Endodermal cell (in vitro differentiated cells): ENCODE measurements at places on chromosomes 7 and 10. TPM values are rescaled to one million over a fixed set of nuclear protein-coding genes. Genes with fewer than 3 reads are reported as not detected.
A peak's percentile ranks its signal among the peaks of the same experiment; 100 is the strongest.

DNA sequence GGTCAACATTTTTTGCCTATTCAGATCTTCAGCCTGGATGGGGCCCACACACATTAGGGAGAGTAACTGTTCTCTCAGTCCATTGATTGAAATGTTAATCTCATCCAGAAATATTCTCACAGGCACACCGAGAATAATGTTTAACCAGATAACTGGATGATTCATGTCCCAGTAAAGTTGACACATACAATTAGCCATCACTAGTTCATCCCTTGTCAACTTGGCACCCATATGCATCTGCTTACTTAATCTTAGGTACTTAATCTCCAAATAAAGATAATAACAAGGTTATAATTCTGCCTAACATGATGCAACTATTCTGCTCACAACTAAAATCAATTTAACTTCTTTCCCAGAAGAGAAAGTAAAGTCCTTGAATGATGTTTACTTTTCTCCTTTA is 502.6 kb downstream of the ADRA2A start:
- no peak overlapping the region for H3K27ac ChIP-seq
- H3K27me3 ChIP-seq: peaks cover 7% of the 10 kb centered on the region
- H3K4me1 ChIP-seq: no peaks in the 10 kb centered on the region

DNA sequence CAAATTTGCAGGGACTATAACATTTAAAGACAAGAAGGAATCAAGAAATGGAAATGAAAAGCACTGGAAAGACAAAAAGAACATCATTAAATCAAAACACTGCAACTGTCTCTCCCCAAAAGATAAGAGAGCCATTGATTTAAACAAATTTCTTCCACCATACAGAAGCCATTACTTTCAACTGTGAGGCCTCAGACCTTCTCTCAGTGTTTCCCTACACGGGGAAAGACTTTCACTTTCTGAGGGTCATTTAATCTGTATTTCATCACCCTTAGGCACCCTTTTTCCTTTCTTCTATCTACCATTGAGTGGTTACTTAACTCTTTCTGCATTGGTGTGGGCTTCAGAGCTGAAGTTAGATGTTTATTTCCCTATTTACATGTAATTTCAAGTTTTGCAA is 47.5 kb downstream of the CCDC172 start:
- no peaks in the 10 kb centered on the region for H3K27me3 ChIP-seq
- no peak overlapping the region for H3K4me3 ChIP-seq
- no peak overlapping the region for H3K27ac ChIP-seq
- H3K36me3 ChIP-seq: no peaks in the 10 kb centered on the region
- H3K4me1 ChIP-seq: no peaks in the 10 kb centered on the region

GRCh38 chr7:77409005-77409738 is 7.0 kb downstream of the GSAP start:
- H3K4me1 ChIP-seq: peaks cover 5% of the 10 kb centered on the region
- H3K27me3 ChIP-seq: peaks cover 7% of the 10 kb centered on the region
- H3K4me3 ChIP-seq: no peak overlapping the region
- H3K36me3 ChIP-seq: no peaks in the 10 kb centered on the region
- no peak for DNase-seq

DNA sequence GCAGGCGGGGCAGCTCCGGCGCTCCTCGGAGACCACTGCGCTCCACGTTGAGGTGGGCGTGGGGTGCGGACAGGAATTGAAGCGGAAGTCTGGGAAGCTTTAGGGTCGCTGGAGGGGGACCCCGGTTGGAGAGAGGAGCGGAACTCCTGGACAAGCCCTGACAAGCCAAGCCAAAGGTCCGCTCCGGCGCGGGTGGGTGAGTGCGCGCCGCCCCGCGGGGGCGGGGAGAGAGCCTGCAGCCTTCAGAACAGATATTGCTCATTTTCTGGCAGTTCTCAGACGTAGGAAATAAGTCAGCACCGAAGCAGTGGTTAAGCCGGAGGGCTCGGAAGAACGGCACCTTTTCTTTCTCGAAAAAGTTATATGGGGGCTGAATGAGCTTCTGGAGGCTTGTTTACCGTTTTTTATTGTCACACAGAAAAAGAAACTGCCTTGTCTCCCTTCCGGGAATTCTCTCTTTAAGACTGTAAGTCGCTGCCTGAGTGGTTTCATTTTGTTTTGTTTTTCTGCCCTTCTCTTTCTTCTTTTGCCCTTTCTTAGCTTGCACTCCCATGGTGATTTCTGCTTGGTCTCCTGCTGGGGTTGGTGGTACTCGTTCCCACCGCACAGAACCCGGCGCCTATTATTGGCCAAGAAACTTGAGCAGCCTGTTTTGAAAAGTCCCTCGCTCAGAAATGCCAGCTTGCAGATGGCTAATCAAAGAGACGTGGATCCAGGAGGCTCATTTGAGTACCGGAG is 732 bp downstream of the FAS start:
- H3K4me3 ChIP-seq: peak overlapping the region; percentile 90
- H3K27ac ChIP-seq: peak overlapping the region; percentile 34
- no peaks in the 10 kb centered on the region for H3K4me1 ChIP-seq
- DNase-seq: peak; percentile 74
- peaks cover 57% of the 10 kb centered on the region for H3K27me3 ChIP-seq

DNA sequence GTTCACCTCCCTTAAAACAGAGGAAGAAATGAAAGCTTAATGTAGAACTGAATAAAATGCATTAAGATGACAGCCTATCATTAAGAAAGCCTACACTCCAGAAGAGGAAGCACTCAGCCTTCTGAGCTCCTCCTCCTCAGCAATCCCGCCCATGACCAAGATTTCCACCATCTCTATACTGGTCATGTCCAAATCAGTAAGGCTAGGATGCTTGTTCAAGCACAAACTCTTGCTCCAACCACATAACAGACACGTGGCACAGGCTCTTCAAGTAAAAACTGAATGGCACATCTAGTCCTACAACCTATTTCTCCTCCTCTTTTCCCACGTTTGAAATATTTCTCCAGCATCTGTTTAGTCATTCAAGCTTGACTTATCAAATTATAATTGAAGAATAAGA is 454.1 kb downstream of the PARD3 start:
- H3K4me1 ChIP-seq: no peaks in the 10 kb centered on the region
- no peak overlapping the region for H3K27ac ChIP-seq
- no peak overlapping the region for H3K4me3 ChIP-seq
- DNase-seq: no peak
- peaks cover 68% of the 10 kb centered on the region for H3K36me3 ChIP-seq

GRCh38 chr10:26697163-26697921 is at the start of gene PDSS1:
Gene PDSS1, plus strand, starts transcription at chr10:26697701. Its CDS starts 11 bp downstream, at chr10:26697712.
- H3K4me3 ChIP-seq: peak within 1 kb of the TSS; percentile 88
- H3K4me1 ChIP-seq: no peaks in the 10 kb centered on the region
- peak within 1 kb of the TSS; percentile 49 for H3K27ac ChIP-seq
- peak; percentile 87 for DNase-seq
- peaks cover 17% of the 10 kb centered on the region for H3K36me3 ChIP-seq

DNA sequence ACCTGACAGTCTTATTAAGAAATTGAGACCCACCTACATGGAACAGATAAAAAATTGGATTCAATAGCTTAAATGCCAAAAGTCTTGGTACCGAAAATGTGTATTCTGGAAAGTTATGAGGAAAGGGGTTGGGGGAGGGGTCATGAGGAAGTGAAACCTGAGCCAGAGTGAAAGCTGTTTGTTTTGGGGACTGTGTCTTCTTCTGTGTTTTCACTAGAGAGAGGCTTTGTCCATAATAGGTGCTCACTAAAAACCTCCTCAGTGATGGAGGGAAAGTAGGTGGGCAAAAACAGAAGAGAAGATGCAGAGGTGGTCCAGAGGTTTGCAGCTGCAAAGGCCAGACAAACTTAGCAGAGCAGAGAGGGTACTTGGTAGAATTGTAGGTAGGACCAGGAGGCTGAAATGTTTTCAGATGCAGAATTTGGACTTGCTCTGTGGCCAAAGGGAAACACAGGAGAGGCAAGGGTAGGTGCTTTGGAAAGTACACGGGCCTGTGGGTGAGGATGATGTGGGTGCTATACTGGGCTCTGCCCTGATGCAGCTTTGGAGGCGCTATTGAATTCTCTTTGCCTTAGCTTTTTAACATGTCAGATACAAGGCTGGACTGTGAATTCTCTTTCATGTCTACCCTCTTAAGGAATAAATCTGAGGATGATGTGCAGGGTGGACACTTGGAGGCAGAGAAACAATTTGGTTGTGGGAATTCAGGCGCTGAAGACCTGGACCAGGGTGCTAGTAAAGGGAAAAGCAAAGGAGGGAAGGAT is 254.6 kb downstream of the PTEN start:
- peak; percentile 67 for DNase-seq
- H3K4me3 ChIP-seq: no peak overlapping the region
- no peak overlapping the region for H3K27ac ChIP-seq

DNA sequence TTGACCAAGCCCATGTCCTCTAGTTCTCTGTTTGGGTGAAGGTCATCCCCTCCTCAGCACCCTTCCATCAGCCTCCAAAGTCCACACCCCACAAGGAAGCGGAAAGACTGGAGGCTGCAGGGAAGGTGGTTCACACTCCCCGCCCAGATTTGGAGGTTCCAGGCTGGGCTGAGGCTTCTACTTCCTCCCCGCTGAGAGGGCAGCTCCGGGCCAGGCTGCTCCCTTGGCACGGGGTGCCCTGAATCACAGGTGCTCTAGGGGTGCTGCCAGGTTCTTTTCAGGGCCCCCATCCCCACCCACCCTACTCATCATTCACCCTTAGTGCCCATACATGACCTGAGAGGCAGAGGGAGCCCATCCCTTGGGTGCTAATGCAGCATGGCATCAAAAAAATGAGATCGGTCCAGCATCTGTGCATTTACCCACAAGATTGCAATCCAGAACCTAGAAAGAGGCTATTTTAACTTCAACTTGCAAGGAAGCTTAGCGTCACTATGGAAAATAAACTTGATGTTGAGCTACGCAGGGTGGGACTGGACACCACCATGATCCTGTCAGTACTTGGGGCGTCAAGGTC is 47.3 kb upstream of the ZMIZ1 start:
- H3K4me1 ChIP-seq: peaks cover 14% of the 10 kb centered on the region
- H3K36me3 ChIP-seq: no peaks in the 10 kb centered on the region
- H3K4me3 ChIP-seq: no peak overlapping the region
- H3K27me3 ChIP-seq: no peaks in the 10 kb centered on the region
- no peak overlapping the region for H3K27ac ChIP-seq
- peak; percentile 24 for DNase-seq

- no peak overlapping the region for H3K4me3 ChIP-seq
- no peak overlapping the region for H3K27ac ChIP-seq
- no peaks in the 10 kb centered on the region for H3K27me3 ChIP-seq
- no peaks in the 10 kb centered on the region for H3K36me3 ChIP-seq
These were observed 148.8 kb upstream of the AGR3 start for GRCh38 chr7:17030559-17030958.

- DNase-seq: no peak
- H3K4me1 ChIP-seq: no peaks in the 10 kb centered on the region
- no peak overlapping the region for H3K27ac ChIP-seq
- no peaks in the 10 kb centered on the region for H3K36me3 ChIP-seq
These were observed 353.7 kb downstream of the NRG3 start for GRCh38 chr10:82228701-82229100.

Gene SPDYE6
- not detected in 2 replicates for total RNA-seq

Gene PRKCQ
- 22.3 to 29.1 TPM (median 28.1 TPM) in 3 replicates for total RNA-seq

Gene FOXI2
- 0.28 to 1.3 TPM (median 1.0 TPM) in 3 replicates for total RNA-seq

Gene ABCB4
- 0.41 and 0.77 TPM in 2 replicates for total RNA-seq
